Daoy (cell line): ENCODE measurements at places on chromosomes 11 and 22. TPM values are rescaled to one million over a fixed set of nuclear protein-coding genes. Genes with fewer than 3 reads are reported as not detected.

GRCh38 chr11:116062490-116063171 lies 558.4 kb upstream of the CADM1 start:
- peak; percentile 45 for DNase-seq

DNA sequence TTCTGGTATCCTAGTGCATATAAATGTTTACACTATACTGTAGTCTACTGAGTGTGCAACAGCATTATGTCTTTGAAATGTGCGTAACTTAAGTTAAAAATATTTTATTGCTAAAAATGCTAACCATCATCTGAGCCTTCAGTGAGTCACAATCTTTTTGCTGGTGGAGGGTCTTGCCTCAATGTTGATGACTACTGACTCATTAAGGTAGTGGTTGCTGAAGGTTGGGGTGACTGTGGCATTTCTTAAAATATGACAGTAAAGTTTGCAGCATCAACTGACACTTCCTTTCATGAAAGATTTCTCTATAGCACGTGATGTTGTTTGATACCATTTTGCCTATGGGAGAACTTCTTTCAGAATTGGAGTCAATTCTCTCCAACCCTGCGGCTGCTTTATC lies 8.5 kb upstream of the CREBZF start:
- no peak for DNase-seq

GRCh38 chr11:12413141-12414052 lies 36.0 kb downstream of the PARVA start:
- no peak for DNase-seq

DNA sequence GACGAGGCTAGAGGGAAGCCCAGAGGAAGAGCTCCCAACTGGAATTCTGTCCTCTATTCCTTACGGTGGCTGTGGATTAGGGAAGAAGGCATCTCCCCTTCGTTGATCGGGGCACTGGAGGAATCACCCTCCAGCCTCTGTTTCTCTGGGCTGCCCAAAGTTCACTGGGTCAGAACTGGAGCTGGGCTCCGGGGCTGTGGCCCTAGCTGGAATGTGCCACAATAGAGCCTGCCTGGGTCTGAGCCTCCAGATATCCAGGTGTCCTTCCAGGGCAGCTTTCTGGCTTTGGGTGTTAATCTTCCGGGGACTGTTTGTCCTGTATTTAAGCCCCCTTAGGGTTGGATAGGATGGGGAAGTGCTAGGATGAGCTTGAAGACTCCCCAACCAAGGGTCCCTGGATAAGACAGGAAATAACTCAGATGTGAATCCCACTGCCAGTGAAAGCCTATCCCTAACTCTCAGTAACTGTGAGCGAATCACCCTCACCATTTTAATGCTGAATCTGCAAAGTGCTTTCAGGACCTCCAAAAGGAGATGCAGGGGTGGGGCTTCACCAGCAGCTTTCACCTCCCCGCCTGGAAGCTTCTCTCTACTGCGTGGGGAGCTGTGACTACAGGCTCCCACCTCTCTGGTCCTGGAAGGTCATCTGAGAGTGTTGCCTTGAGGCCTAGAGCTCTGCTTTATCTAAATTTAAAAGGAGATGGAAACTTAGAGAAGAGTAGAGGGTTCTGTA lies 9.5 kb downstream of the YPEL4 start:
- no peak for DNase-seq

- peak; percentile 76 for DNase-seq
These were observed 27.6 kb upstream of the APLP2 start for GRCh38 chr11:130042093-130042591.

DNA sequence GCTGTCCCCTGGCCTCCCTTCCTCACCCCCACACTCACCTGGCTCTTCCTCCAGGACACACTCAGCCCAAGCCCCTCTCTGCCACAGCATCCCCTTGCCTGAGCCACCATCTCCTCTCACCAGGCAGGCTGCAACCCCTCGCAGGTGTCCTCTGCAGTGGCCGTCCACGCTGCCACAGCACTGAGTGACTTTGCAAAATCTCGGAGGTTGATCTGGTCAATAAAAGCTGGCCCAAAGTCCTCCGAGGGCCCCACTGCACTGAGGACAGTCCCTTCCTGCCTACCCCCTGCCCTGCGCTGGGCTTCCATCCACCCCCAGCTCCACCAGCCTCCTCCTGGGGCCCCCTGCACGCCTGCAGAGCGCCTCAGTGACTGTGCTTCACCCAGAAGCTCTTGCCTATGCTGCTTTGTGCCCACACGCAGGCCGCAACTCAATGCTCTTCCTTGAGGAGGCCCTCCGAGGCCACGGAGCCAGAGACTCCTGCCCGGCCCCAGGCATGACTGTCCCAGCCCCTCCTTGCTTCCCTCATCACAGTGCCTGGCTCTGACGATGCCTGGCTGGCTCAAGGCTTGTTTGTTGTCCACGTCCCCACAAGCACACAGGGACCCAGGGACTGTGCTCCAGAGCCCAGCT lies 30.8 kb upstream of the SLC22A12 start:
- DNase-seq, result no peak

Gene POU2F3
- total RNA-seq, result not detected in 2 replicates

Gene C22orf42
- total RNA-seq, result not detected in 2 replicates
